Mammary epithelial cell (primary cell): ENCODE measurements at places on chromosomes 6 and 20. TPM values are rescaled to one million over a fixed set of nuclear protein-coding genes. Genes with fewer than 3 reads are reported as not detected.

DNA sequence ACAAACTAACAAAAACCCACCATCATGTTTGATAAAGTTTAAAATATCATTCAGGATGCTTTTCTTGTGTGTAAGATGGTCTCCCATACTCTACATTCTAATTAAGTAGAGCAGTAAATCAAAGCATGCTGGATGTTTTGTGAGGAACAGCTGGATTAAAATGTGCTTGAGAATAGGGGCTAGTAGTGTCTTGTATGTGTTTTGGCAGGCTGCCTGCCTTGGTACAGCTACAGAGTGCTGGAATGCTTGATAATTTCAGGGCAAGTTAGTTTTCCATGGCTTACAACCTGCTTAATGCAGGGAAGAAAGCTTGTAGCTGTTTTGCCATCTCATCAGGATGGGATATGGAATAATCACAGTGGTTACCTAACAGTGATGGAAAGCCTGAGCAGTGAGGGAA lies 636.6 kb upstream of the MMS22L start:
- DNase-seq = no peak

DNA sequence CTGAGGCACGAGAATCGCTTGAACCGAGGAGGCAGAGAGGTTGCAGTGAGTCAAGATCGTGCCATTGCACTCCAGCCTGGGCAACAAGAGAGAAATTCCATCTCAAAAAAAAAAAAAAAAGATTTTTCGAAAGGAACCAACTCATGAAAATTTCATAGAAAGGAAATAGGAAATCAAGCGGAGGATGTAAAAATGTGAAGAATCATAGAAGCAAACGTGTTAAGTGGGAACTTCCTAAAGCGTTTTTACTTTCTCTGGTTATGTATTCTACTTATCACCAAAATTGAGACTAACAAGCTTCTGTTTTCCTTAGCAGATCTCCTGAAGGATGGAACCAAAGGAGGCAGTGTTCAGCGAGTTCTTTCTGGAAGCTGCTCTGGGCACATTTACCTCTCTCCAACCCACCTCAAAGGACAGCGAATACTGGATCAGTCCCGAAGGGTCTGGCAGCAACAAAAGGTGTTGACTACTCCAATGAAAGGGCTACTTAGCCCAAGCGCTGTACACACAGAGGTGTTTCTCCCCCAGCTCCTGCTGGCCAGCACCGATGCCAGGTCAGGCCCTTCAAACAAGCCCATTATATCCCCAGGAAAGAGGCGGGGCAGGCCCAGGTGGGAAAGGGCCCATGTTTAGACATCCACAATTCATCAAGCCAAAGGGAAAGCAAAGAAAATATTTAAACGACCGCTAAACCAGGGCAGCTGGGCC lies 327.5 kb upstream of the JARID2 start:
- no peak for DNase-seq

GRCh38 chr20:6993011-6993410 lies 225.5 kb downstream of the BMP2 start:
- peak; percentile 98 for DNase-seq

DNA sequence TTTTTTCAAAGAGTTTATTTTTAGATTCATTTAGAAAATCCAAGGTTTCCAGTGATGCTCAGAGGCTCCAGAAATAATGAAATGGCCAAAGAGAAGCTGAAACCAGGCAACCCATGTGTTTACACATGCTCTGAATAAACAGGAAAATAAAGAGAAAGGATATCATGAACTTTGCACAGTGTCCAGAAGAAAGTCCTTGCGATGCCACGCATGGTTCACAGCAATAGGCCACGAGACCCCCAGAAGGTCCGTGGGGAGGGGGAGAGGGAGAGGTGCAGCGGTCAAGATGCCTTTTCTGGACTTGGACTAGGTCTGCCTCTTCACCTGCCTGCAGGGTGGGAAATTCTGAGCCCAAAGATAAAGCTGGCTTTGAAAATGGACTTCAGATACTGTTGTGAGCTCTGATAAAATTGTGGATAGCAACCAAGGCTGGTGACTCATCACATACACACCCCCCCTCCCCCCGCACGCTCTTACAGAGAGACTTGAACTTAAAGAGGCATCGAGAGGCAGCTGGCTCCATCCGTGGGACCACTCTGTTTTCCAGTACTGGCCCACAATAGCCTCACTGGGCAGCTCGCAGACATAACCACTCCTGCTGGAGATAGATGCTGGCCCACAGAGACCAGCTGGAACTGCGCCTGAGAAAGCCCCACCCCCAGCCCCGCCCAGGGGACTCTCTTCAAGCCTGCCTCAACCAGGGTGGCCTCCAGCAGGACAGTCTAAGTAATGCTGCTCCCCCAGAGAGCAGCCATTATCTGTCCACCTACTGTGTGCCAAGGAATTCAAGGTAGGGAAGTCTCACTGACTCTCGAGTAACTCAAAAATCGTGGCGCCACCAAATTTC lies 21.2 kb upstream of the NFATC2 start:
- DNase-seq = peak; percentile 54

NANP gene
- 4.2 TPM for polyA plus RNA-seq
